ENCODE measurements at places on chromosomes 12 and 14. TPM values are rescaled to one million over a fixed set of nuclear protein-coding genes. Genes with fewer than 3 reads are reported as not detected.

AQP6 gene
- not detected for total RNA-seq

ABCD2 gene
- 0.20 TPM for total RNA-seq

TAPBPL gene
- total RNA-seq: 9.3 TPM

CNTN1 gene
- total RNA-seq: not detected

SLCO1C1 gene
- not detected for total RNA-seq

DNA sequence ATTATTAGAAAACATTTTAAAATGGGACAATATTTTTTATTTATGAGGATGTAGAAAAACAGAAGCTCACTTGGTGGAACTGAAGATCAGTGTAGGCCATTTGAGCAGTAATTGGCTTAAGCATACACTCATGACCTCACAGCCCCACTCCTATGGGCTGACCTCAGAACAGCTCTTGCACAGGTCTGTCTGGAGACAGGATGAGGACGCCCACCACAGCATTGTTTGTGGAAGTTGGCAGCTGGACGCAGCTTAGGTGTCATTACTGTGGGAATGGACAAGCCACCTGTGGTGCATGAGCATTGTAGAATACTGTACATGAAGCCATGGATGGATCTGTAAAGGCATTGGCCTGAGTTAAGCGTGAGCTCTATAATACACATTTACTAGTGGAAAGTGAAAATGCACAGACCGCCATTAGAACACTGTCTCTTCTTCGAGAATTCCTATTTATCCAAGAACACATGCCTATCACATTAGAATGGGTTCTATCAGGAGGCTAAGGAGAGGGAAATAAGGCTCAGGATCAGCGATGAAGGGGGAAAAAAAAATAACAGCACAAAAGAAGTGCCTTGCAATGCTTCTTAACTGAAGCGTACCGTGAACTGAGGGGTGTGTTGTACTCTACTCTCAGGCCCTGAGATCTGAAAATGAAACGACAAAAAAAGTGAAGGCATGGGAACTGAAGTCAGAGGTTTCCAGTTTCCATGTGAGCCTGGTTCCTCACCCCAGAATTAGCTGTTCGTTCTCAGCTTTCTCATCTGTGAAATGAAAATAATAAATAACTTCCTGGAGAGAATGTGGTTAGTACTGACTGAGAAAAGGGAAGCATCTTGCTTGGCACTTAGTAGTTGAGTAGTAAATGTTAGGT, 33.6 kb downstream of the KCNA1 start:
- H3K36me3 ChIP-seq: no peaks in the 10 kb centered on the region
- no peaks in the 10 kb centered on the region for H3K4me1 ChIP-seq
- DNase-seq: no peak
- no peak overlapping the region for H3K4me3 ChIP-seq
- no peak overlapping the region for H3K27ac ChIP-seq

DNA sequence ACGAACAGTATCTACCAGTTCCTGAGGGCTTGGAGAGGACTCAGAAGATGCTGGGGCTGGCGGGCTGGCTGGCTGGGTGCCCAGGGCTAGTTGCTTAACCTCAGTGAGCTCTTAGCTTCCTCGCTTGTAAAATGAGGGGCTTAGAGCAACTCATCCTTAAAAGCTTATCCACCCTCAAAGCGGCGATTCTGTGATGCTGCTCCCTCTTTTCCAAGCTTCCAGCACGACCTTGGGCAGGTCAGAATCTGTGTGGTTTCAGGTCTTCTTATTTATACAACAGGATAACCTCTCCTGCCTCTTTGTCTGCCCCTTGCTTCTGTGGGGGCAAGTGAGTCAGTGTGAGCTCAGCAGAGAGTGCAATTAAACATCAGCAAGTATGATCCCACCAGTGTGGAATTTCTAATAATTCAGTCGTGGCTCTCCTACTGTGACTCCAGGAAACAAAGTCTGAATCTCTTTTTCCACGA, 281.8 kb downstream of the KSR2 start:
- no peaks in the 10 kb centered on the region for H3K36me3 ChIP-seq
- no peaks in the 10 kb centered on the region for H3K27me3 ChIP-seq

DNA sequence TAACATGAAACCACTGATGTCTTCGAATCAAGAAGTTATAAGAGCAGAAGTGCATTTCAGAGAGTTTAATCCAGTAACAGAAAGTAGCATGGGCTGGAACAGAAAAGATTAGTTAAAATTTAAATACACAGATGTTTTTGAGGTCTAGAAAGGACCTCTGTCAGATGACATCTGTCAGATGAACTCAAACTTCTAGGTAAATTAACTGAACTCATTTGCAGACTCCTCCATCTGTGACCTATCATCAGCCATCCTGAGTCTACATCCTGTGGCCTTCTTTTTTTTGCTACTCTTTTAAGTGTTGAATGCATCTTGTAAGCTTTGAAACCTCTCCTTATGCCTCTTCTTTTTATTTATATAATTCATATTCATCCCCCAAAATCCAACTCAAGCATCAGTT, 53.3 kb downstream of the C2CD5 start:
- no peaks in the 10 kb centered on the region for H3K27me3 ChIP-seq
- H3K27ac ChIP-seq: no peak overlapping the region
- H3K4me1 ChIP-seq: peaks cover 8% of the 10 kb centered on the region
- peaks cover 19% of the 10 kb centered on the region for H3K36me3 ChIP-seq

DNA sequence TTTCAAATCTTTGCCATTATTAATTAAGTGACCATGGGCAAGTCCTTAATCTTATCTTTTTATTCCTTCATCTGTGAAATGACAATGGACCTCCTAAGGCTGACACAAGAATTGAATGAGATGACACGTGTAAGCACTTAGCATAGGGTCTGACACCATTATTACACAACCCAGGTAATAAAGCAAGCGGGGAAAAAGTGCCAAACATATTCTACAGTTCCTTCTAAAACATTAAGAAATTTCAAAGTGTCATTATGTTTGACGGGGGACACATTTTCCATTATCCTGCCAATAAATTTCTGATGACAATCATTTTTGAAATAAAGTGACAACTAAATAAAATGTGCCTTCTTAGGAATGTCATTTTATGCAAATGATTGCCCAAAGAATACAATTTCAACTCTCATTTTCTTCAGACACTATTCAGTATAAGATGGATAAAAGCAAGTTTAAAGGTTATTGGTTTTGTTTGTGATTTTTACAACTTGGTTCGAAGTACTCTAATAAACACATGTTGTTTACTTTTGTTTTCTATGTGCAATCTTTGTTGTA, 3.0 kb downstream of the ANKS1B start:
- H3K4me1 ChIP-seq: peaks cover 38% of the 10 kb centered on the region
- no peak for DNase-seq
- H3K27ac ChIP-seq: no peak overlapping the region
- no peaks in the 10 kb centered on the region for H3K36me3 ChIP-seq

GRCh38 chr12:95731519-95731958, 59.0 kb downstream of the NTN4 start:
- peaks cover 10% of the 10 kb centered on the region for H3K4me1 ChIP-seq
- H3K27ac ChIP-seq: no peak overlapping the region
- peaks cover 7% of the 10 kb centered on the region for H3K36me3 ChIP-seq
- no peak for DNase-seq

DNA sequence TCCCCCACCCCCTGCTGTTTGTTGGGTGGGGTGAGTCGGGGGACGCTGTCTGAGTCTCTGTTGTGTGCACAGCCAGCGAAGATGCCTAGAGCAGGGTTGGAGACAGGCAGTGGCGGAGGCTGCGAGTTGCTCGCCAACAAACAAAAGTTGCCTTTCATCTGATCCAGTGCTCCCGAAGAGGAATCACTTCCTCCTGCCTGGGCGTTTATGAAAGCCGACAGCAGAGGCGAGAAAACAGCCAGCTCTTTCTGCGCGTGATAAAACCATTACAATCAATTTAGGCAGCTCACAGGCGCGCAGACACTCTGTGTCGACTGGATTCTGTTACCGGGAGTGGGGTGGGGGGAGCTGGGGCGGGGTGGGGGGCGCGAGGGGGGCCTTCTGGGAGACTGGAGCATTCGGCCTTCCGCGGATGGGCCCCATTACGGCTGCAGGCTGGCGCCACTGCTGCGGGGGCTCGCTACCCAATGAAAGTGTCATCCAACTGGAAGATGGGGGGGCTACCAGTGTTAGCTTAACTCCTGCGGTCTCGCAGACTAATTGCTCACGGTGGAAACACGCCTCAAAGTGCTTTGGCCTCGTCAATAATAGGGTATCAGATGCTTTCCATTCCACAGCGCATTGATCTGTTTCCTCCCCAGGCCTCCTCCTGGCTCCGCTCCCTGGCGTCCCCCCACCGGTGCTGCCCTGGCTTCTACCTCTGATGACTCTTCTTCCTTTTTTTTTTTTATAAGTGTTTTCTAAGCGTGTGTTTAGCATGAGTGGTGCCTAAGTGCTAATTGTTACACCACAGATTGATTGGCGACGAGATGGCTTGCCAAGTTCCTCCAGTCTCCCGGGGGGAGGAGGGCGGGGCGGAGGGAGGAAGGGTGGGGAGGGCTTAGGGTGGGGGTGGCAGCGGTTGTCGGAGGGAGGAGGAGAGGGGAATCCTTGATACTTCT, 678.4 kb downstream of the MED13L start:
- H3K4me1 ChIP-seq: no peaks in the 10 kb centered on the region
- DNase-seq: no peak

DNA sequence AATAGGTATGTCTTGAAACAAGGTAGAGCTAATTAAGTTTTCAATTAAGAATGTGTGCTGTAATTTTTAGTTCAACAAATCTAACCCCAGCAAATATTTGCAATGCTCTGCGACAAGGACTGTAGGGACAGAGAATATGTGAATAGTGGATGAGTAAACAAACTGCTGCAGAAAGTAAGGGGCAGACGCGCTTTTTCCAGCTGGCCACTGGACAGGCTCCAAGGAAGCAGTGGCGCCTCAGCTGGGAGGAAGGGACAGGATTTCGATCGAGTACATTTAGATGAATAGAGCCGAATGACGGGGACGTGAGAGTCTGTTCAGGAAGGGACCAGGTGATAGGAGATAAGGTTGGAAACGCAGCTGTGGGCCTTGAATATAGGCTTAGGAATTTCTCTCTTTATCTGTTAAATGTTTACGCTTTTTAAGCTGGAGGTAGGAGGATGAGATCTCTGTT, 69.3 kb downstream of the ELK3 start:
- H3K27ac ChIP-seq: peak overlapping the region; percentile 47
- peaks cover 90% of the 10 kb centered on the region for H3K36me3 ChIP-seq
- H3K4me3 ChIP-seq: no peak overlapping the region
- H3K27me3 ChIP-seq: no peaks in the 10 kb centered on the region

DNA sequence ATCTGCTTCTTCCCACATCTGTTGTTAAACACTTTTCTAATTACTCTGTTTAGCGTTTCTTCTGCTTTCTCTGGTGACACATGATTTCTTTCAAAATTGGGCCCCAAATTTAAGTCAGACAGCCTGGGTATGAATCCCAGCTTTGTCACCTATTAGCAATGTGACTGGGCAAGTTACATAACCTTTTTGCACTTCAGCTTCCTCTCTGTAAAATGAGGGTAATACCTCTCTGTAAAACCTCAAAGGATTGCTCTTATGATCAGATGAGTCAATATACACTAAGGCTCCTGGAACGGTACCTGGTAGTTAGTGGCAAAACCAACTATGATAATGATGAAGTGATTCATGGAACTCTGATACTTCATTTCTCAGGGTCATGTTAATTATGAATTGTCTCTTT, 33.0 kb downstream of the E2F7 start:
- H3K4me1 ChIP-seq: peaks cover 13% of the 10 kb centered on the region
- no peaks in the 10 kb centered on the region for H3K27me3 ChIP-seq
- peak; percentile 37 for DNase-seq
- peak overlapping the region; percentile 63 for H3K27ac ChIP-seq
- peaks cover 42% of the 10 kb centered on the region for H3K36me3 ChIP-seq
- H3K4me3 ChIP-seq: no peak overlapping the region

- H3K36me3 ChIP-seq: no peaks in the 10 kb centered on the region
- DNase-seq: no peak
- no peak overlapping the region for H3K4me3 ChIP-seq
- H3K27ac ChIP-seq: no peak overlapping the region
- H3K27me3 ChIP-seq: peaks cover 20% of the 10 kb centered on the region
Observed at GRCh38 chr14:90137807-90138206, 76.0 kb downstream of the KCNK13 start.

DNA sequence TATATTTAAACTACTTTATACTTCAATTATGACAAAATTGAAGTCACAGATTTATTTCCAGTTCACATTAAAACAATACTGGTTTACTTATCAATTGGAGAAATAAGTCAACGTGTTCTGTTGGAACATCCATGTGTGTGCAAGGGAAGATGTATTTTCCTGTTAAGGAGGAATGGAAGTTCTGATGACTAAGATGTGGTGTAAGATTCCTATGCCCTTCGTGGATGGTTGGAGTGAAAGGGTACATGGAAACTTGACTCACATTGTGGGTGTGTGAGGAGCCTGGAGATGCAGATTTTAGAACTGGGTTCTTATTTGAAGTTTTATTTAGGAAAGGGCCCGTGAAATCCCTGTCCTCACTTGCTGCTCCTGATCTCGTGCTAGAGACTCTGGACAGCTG, 95.3 kb downstream of the CATSPERB start:
- peak; percentile 21 for DNase-seq
- H3K4me3 ChIP-seq: no peak overlapping the region
- H3K4me1 ChIP-seq: no peaks in the 10 kb centered on the region
- no peak overlapping the region for H3K27ac ChIP-seq

DNA sequence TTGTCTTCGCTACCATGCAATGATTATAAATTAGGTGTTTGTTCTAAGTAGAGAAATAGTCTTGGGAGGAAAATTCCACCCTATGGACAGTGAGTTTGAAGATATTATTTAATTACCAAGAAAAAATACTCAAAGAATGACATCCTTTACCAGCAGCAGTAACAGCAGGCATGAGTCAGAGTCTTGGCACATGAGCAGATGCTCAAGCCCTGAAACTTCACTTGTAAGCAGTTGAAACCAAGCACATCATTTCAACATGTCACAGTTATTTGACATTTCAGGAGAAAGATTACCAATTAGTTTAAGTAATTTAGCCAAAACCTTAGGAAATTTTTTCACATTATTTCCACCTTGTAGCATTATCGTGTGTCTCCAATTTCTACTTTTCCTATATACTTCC, 99.2 kb downstream of the C12orf50 start:
- H3K36me3 ChIP-seq: peaks cover 6% of the 10 kb centered on the region
- H3K4me1 ChIP-seq: peaks cover 15% of the 10 kb centered on the region
- no peak overlapping the region for H3K27ac ChIP-seq
- H3K4me3 ChIP-seq: no peak overlapping the region

- H3K4me3 ChIP-seq: no peak overlapping the region
- no peak for DNase-seq
- H3K4me1 ChIP-seq: no peaks in the 10 kb centered on the region
- no peaks in the 10 kb centered on the region for H3K27me3 ChIP-seq
- H3K27ac ChIP-seq: no peak overlapping the region
Observed at GRCh38 chr14:48304729-48305128, 629.3 kb upstream of the MDGA2 start.

DNA sequence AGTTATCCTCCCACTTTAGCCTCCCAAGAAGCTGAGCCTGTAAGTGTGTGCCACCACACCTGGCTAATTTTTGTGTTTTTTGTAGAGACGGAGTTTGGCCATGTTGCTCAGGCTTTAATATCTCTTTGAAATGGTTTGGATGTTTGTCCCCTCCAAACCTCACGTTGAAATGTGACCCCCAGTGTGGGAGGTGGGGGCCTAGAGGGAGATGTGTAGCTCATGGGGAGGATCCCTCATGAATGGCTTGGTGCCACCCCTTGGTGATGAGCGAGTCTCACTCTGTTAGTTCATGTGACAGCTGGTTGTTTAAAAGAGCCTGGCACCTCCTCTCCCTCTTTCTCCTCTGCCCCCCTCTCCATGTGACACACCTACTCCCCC, 23.6 kb upstream of the TTC7B start:
- no peak for DNase-seq
- H3K4me3 ChIP-seq: no peak overlapping the region
- H3K36me3 ChIP-seq: no peaks in the 10 kb centered on the region
- H3K4me1 ChIP-seq: peaks cover 6% of the 10 kb centered on the region
- no peak overlapping the region for H3K27ac ChIP-seq

GRCh38 chr14:64569138-64569631, 19.4 kb downstream of the PPP1R36 start:
- H3K36me3 ChIP-seq: no peaks in the 10 kb centered on the region
- H3K4me3 ChIP-seq: peak overlapping the region; percentile 4
- no peaks in the 10 kb centered on the region for H3K27me3 ChIP-seq
- peak overlapping the region; percentile 77 for H3K27ac ChIP-seq
- DNase-seq: peak; percentile 81

All from MCF 10A (cell line).